ENCODE measurements at places on chromosomes 1 and 21.

GRCh38 chr1:202274611-202275010 is 67.1 kb downstream of the UBE2T start:
- no peak for DNase-seq

DNA sequence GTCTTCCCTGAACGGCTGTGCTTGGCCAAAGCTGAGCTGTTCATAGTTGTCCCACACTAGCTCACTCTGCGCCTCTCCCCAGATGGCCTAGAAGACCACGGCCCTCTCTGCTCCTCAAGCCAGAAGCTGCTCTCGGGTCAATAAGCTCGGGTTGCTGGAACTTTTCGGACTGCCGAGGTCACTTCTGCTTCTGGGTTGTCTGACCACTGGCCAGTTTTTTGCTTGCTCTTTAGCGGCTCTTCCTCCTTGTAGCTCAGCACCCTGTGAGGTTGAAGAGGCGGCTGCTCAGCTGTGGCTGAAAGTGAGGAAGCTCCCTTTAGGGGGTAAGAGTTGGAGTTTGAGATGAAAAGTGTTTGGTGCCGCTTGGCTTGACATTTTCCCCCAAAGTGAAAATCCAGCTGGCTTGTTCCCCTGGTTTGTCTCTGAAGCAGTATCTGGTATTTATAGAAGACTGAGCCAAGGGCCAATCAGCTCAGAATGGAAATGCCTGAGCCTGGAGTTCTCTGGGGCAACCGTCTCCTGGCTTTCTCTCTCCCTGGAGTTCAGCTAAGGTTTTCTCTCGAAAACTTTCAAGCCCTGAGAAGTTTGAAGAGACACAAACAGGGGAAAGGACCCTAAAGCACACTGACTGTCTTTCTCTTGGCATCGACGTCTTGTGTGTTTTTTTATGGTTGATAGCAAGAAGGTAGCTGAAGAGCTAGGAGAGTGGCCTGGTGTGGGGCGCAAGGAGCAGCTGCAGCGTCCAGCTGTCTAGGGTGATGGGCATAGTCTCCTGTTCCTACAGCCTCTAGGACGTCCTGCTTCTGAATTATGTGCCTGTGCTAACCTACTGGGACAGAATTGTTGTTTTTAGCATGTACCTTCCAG is 72.0 kb downstream of the SYT6 start:
- DNase-seq = no peak

- no peak for DNase-seq
Observed at GRCh38 chr1:83090195-83090594, 908.7 kb downstream of the TTLL7 start.

DNA sequence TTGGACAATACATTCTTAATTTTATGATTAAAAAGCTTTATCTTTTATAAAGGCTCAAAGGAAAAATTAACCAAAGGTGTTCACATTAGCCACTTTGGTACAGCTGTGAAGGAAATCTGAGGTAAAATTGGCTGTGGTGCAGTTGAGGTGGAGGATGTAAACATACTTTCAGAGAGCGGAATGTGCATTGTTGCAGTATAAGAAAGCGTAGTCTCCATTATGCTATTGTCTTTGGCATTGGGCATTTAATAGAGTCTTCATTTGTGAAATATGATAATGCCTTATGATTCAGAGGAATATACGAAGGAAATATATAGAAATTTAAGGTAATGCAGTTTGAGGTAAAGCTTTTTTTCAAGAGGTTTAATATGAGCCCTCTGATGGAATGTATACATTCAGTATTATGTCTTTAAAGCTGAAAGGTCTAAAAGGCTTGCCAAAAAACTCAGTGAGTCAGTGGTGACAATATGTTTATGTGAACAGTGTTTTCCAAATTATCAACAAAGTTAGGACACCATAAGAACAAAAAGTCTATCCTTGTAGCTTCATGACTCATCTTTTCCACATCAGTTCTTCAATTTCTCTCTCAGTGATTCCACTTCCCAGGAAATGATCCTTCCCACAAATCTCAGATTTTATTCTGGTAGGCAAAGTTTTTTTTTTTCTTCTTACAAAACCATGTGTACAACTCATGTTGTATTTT is 26.9 kb upstream of the DDR2 start:
- no peak for DNase-seq

GRCh38 chr1:173267453-173267945 is 60.4 kb upstream of the TNFSF4 start:
- DNase-seq = no peak

- no peak for DNase-seq
Observed at GRCh38 chr1:86195281-86195680, 38.7 kb upstream of the COL24A1 start.

- DNase-seq = no peak
Observed at GRCh38 chr1:193079187-193079586, 19.8 kb downstream of the RO60 start.

DNA sequence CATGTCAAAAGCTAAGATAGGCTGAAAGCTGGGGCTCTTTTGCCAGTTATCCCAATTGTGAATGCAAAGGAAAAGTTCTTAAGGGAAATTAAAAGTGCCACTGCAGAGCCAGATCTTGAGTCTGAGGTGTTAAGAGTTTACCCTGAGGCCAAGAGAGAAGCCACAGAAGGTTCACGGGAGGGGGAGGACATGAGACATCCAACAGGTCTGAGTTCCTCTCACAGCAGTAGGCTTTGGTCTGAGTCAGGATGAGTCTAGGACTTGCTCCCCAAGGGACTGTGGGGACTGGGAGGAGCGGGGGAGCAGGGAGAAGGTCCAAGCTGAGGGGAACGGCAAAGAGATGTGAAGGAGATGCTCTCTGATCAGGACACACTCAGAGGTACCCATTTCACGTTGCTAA is 411.2 kb upstream of the CAMK1G start:
- DNase-seq = no peak

DNA sequence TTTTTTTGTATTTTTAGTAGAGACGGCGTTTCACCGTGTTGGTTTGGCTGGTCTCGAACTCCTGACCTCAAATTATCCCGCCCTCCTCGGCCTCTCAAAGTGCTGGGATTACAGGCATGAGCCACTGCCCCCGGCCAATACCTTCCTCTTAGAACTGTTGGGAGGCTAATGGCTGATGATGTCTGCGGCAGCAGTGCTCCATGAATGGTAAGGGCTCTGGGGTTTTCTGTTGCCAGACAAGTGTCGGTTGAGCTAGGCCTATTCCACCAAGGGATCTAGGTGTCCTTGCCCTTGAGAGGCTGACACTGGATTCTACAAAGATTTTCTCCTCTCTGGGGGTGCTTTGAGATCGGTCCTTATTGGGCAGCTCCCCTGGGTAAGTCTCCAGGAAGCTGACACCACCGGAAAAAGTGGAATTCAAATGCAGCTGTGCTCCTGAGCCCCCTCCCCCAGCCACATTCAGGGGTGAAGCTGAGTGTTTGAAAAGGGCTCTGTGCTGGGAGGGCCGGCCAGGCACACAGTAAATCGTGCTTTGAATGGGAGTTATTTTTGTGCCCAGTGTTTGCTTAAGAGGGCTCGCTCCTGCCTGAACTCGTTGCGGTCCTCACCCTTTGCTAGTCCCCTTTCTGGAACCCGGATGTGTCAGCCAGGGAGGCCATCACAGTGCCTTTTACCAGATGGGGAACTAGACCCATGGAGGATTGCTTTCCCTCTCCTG is 5.2 kb downstream of the SOX13 start:
- no peak for DNase-seq

- no peak for DNase-seq
Observed at GRCh38 chr1:47711184-47711847, 273.5 kb downstream of the FOXD2 start.

DNA sequence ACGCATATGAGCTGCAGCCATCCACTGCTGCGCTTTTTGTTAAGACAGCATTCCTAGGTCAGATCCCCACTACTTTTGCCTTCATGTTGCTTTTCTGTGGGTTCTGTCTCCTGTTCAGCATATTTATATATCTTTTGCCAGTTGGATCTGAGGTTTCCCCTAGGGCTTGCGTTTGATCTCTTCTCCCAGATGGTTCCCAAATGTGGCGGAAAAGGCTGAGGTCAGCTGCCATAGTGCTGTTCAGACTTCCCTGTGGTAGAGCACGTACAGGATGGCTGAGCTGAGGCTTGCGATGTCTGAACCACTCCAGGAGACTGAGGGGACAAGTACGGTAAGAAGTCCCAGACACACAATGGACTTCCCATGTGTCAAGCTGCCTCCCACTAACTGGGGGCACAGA is 39.8 kb downstream of the COL6A1 start:
- no peak for DNase-seq

DNA sequence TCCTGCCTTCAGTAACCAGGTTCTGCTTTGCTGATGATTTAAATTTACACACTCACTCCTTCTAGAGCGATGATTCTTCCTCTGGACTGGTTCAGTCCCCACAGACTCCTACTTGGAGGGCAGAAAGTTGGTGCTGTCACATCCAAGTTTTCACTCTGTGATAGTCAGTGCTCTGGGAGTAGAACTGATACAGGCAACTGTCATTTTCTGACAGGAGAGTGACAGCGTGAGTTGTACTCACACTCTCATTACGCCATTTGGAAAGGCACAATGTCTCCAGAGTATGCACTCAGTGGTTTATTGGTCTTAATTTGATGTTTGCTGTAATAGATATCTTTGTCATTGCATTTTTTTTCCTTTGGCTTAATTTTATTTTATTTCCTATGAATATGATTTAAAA is 96.0 kb downstream of the GRIK1 start:
- DNase-seq = no peak

GRCh38 chr1:82845866-82846265 is 1045.1 kb downstream of the ADGRL2 start:
- no peak for DNase-seq

GRCh38 chr1:202085682-202086373 is 36.9 kb upstream of the GPR37L1 start:
- no peak for DNase-seq

- no peak for DNase-seq
Observed at GRCh38 chr1:208243527-208243966, 637 bp downstream of the PLXNA2 start.

DNA sequence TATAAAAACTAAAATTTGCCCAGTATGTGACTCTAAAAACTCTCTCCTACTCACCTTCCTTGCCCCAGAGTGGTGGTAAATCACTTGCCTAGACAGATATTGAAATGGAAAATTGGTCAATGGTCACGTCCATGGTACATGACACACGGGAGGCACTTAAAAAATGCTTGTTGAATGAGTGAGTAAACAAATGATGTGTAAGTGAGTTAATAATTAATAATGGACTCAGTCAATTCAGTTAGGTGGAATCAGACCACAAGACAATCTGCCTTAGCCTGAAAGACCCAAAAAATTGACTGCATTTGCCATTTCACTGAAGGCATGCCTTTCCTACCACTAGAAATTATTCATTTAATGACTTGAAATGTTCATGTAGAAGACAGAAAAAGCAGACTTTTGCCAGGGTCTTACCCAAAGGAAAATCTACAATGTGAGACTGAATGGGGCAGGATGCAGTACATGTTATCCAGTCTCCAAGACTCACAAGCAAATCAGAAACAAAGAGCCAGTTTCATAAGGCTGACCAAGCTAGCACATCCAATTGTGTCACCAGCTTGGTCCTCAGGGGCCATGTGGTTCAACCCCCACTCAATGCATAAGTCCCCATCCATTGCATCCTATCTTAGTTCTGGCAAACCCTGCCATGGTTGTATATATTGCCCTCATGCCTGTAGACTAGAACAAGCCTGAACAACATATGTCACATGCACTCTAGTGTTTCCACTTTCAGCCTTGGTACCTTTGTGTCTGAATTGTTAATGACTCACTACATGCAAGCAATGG is 73.6 kb downstream of the TBX15 start:
- no peak for DNase-seq

DNA sequence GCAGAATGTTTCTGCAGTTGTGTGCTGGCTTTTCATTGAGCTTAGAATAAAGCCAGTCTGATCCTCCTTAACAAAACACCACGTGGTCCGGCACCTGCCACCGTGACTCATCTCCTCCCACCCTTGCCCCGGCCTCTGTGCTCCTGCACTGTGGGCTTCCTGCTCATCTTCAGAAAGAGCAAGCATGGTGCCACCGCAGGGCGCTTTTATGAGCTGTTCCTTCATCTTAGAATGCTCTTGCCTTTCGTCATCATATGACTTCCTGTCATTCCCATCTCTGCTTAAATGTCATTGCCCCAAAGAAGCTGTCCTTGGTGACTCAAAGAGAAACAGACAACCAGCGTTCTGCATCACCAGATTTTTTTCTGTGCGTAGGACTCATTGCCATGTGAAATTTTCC is 117.8 kb downstream of the HHAT start:
- DNase-seq = peak; percentile 50

DNA sequence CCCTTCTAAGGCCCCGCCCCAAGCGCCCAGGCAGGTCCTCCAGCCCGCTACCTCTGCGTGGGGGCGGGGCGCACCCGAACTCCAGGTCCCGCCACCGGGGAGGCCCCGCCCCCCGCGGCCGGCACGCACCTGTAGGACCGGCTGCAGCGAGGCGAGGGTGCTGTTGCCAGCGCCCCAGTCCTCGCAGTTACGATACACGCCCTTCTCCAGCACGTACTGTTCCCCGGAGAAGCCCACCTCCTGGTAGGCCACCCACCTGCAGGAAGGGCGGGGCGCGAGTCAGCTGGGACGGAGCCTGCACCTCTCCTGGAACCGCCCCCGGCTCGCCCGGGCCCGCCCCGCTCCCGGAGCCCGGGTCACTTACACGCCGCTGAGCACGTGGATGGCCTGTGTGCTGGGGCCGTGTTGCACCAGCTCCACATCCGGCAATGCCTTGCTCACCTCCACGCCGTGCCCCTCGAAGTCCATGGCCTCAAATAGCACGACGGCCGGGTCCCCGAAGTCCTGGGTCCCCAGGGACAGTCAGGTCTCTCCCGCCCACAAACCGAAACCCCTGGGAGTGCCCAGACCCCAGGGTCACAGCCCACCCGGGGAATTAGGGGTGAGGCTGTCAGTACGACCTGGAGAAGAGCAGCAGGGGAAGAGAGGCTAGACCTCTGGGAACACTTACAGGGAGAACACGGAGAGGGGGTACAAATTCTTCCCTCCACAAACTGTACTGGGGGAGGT is 17.3 kb downstream of the CRYBG2 start:
- DNase-seq = peak; percentile 67

- DNase-seq = no peak
Observed at GRCh38 chr1:40955266-40955665, 24.2 kb upstream of the CTPS1 start.

GRCh38 chr1:19892628-19893168 is 10.5 kb downstream of the OTUD3 start:
- no peak for DNase-seq

Measured in stimulated activated CD8-positive, alpha-beta memory T cell treated with anti-CD3 and anti-CD28 coated beads, Interleukin-15, amount 100 ng/mL, for 24 hours (primary cell).